Tongue (tissue), 3 donors: ENCODE measurements at places on chromosomes 5 and 9.

GRCh38 chr9:129400001-129400970 is 220.6 kb downstream of the C9orf50 start:
- no peak for DNase-seq

GRCh38 chr9:113738893-113739604 is 137.1 kb upstream of the ZNF618 start:
- DNase-seq, result no peak

- DNase-seq, result no peak
Observed at GRCh38 chr5:141398608-141399007, 861 bp downstream of the PCDHGB5 start.

DNA sequence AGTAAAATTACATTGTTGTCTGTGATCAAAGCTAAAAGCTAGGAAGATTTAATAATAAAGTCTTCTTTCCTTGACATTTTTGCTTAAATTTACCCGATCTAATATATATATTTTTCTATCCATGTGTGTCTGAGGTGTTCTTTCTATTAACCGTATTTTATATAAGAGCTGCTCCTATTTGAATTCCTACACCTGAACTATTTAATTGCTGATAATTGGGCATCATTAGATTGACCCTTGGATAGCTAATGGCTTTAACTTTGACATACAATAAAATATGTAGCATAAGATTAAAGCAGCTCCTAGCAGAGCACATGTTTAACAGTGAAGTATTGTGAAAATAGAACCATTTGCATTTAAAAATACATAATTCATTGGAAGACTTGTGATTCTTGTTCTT is 792.7 kb downstream of the MAT2B start:
- DNase-seq, result no peak

DNA sequence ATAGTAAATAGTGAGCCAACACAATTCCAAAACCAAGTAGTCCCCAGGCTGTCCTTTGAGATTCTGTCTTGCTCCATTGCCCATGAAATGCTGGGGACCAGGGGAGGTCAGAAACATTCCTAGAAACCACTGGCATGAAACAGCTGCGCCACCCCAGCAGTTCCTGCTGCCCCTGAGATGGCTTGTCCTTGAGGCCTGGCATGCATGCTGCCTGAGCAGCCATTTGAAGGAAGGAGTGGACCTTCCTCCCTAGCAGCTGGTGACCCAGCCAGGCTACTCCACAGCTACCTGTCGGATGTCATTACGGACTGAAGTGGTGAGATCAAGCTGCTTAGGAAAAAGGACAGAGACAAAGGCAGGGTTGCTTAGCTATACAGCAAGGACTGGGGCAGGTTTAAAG is 260.6 kb downstream of the DENND1A start:
- no peak for DNase-seq

DNA sequence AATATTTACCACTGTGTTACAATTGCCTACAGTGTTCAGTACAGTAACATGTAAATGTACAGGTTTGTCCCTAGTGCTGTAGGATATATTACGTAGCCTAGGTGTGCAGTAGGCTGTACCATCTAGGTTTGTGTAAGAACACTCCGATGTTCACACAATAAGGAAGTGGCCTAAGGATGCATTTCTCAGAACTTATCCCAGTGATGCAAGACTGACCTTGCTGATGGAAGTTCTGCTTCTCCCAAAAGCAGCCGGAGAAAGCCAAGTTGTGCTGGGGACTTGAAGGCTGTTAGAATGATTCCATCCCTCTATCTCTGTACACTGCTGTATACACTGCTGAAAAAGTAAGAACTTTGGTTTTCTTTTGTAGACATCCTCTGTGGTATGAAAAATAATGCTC is 21.6 kb downstream of the NEUROG1 start:
- no peak for DNase-seq

GRCh38 chr9:99561509-99561917 is 260.2 kb upstream of the NR4A3 start:
- peak; percentile 49 for DNase-seq

- DNase-seq, result no peak
Observed at GRCh38 chr5:96610747-96611146, 51.4 kb upstream of the CAST start.

GRCh38 chr9:76605321-76605900 is 146.4 kb downstream of the GCNT1 start:
- no peak for DNase-seq

- no peak for DNase-seq
Observed at GRCh38 chr5:174832811-174833210, 108.4 kb downstream of the MSX2 start.

GRCh38 chr5:88269222-88269771 is 652 bp upstream of the TMEM161B start:
- no peak for DNase-seq

GRCh38 chr5:144395704-144396103 is 225.0 kb downstream of the KCTD16 start:
- DNase-seq, result no peak

DNA sequence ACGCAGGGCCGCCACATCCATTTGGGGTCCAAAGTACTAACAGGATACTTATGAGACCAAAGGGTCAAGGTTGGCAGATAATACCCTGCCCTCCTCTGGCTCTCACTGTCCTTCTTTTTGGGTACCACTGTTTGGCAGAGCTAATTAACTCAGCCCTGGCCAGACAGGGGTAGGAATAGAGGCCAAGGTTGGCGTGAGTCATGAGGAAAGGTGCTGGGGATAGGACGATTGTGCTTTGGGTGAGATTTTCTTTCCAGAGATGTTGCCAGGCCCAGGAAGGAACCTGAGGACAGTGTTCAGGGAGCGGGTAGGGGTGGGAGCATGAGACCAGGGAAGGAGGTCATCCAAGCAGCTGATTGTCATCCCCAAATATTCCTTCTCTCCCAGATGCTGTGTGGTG is 191.8 kb upstream of the PANK3 start:
- no peak for DNase-seq

DNA sequence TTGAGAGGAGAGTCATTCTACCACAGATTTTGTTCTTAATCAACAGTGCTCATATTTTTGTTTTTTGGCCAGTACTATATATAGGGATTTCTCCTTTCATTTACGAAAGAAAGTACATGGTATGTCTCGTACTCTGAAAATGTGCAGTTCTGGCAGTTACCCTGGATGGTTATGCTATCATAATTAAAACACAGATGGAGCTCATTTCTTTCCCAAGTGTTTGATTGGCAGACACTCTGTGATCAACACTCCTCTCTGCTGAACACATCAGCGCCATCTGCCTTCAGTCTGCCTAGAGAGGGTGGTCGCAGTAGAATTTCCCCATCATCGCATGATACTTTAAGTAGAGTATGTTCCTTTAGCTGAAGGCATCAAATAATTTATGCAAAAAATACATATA is 64.5 kb downstream of the PAM start:
- no peak for DNase-seq

GRCh38 chr5:115963566-115963965 is 1.3 kb downstream of the LVRN start:
- DNase-seq, result peak; percentile 25

DNA sequence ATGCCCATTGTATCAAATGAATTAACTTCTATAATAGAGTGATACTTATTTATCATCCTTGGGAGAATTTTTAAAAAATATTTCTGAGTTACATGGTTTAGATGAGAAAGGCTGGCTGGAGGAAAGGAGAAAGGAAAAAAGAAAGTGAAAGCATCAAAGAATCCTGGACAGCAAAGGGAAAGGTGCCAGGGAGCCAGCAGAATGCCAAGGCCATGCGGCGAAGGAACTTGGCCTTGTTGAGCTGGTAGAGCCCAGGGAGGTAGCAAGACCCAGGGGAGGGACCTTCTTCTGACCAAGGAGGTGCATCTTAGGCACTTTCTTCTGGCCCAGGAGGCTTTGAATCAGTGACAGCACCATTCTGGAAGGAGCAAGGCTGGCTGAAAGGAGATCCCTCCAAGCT is 240.5 kb downstream of the ENC1 start:
- no peak for DNase-seq

GRCh38 chr5:168302785-168303184 is 11.3 kb downstream of the WWC1 start:
- DNase-seq, result no peak

GRCh38 chr9:121763561-121764370 is 112.3 kb downstream of the DAB2IP start:
- DNase-seq, result no peak

GRCh38 chr5:143041461-143041860 is 271.3 kb downstream of the ARHGAP26 start:
- peak; percentile 96 for DNase-seq

DNA sequence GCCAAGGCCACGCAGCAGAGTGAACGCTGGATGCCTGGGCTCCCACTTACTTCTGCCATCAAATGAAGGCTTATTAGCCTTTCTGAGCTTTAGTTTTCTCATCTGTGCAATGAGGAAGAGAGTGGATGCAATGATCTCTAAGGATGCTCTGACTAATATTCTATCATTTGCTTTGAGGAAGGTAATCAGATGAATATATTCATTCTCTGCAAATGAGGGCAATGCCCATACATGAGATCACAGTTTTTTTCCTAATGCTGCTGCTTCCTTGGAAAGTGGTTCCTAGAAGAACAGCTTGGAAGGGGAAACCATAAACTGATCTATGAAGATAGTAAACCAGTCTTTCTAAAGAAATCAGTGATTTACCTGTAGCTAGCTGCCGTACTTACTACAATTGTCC is 152.4 kb downstream of the NSG2 start:
- DNase-seq, result no peak

DNA sequence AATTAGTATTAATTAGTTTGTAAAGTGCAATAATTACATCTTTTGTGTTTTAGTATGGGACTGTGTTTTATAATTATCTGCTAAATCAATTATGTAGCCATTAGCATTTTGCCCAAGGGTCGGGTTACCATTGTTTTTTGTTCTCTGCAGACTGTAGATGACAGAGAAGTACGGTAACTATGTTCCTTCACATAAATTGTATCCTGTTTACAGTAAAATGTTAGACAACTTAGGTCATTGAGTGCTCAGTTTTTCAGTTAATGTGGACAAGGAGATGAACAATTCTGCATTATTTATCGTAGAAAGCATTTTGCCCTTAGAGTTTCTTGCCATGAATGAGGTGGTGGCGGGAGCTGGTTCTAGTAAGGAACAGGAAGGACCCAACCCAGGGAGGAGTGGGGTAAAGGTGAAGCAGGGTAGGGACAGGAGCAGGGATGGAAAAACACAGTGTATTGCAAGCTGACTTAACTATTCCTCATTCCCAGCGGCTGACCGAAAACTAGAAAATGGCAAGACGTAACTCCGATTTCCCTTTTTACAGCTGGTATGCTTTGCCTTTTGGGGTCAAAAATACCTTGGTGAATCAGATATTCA is 243.7 kb upstream of the SLC24A2 start:
- DNase-seq, result no peak

DNA sequence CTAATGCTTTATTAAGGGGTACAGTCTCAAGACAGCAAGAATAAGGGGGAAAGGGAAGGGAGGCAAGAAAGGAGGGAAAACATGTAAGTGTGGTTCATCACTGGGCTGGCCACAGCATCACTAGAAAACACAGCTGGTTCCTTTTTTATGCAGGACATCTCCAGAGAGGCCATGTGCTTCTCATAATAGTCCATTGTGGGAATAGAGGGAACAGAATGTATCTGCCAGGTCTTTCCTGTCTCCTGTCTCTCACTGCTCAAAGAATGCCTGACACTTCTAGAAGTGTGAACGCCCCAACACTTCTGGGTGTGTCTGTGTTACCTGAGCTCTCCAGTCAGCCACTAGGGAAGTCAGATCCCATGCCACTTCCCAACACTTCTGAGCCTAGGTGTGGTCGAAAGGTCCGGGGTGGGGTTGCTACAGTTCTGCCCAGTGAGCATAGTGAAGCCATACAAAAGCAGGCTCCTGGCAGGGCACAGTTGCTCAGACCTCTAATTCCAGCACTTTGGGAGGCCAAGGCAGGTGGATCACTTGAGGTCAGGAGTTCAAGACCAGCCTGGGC is 255.6 kb upstream of the SLC30A5 start:
- no peak for DNase-seq

- DNase-seq, result no peak
Observed at GRCh38 chr5:147780924-147781573, 1.5 kb downstream of the JAKMIP2 start.

DNA sequence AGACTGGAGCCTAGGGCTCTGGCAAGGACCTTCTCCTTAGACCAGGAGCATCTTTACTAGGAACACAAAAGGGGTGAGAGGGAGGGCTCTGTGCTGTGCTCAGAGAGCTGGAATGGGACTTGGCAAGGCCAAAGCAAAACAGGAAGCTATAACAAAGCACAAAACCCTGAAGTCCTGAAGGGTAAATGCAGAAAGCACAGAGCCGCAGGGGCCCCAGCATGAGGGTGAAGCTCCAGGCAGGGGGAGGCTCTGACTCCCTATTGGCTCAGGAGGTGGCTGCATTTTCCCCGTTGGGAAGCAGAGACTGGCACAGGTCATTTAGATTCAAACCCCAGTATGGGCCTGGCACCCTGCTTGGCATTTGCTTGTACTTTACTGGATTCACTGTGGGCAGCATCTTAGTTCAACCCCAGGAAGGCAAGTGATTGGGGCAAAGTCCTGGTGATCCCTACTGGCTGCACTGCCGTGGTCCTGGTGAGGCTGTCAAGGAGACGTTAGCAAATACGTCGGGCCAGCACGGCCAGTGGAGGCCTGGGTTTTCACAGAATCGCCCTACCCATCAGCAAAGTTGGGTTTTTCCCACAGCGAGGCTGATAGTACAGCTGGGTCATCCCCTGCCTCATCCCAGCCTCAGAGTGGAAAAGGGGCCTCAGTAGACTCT is 46.3 kb downstream of the GGTA1 start:
- DNase-seq, result no peak

- DNase-seq, result no peak
Observed at GRCh38 chr5:57711471-57711870, 228.9 kb upstream of the ACTBL2 start.

- DNase-seq, result no peak
Observed at GRCh38 chr5:11076945-11077613, 316.0 kb upstream of the DAP start.

DNA sequence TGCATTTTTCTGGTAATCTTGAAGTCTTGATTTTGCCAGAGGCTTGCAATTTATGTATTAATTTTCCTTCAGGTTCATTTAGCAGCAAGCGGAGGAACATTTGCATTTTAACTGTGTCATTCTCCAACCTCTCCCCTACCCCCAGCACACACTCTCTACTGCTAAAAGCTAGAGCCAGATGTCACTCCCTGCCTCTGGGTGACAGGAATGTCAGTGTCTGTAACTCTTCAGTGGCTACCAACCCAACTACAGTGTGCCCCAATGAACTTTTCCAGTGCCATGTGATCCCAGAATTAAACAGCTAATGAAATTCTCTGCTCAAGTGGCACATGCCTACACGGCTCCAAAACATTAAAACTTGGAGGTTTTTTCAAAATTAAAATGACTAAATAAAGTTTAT is 260.3 kb downstream of the GOLPH3 start:
- no peak for DNase-seq
